Umbilical cord (tissue), 2 donors: ENCODE measurements at places on chromosomes 2 and 18. TPM values are rescaled to one million over a fixed set of nuclear protein-coding genes. Genes with fewer than 3 reads are reported as not detected.

DNA sequence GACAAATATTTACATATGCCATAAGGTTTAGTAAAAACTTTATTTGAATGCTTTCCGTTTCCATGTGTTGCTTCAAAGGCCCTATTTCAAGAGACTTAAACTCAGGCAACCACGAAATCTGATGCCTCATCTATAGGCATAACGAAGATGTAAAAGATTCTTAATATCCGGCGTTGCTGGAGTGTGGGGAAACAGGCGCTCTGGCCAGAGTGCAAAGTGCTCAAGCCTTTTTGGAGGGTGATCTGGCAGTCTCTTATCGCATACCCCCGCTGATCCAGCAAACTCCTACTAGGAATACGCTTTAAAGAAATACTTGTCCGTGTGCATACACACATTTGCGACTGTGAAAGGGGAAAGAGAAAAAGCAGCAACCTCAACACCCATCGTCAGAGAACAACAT, 108.8 kb downstream of the NOL10 start:
- peak; percentile 51 for DNase-seq

DNA sequence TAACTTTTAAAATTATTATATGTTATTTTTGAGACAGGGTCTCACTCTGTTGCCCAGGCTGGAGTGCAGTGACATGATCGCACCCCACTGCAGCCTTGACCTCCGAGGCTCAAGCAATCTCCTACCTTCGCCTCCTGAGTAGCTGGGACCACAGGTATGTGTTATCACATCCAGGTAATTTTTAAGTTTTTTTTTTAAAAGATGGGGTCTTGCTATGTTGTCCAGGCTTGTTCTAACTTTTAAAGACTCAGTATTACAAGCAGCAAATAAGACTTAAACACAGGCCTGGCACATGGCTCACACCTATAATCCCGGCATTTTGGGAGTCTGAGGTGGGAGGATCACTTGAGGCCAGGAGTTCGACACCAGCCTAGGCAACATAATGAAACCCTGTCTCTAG, 101.2 kb downstream of the ASXL2 start:
- DNase-seq, result no peak

Gene ALPP
- total RNA-seq, result not detected

Gene SKOR2
- total RNA-seq, result 0.48 TPM

Gene IL1RL1
- total RNA-seq, result 4.6 TPM

Gene C2orf15
- total RNA-seq, result 1.7 TPM
